ENCODE measurements at places on chromosomes 7 and 10. TPM values are rescaled to one million over a fixed set of nuclear protein-coding genes. Genes with fewer than 3 reads are reported as not detected.

LEP gene
- total RNA-seq: not detected

MMP21 gene
- not detected for total RNA-seq

TAS2R4 gene
- 2.1 TPM for total RNA-seq

KCNMA1 gene
- under 0.01 TPM for total RNA-seq

ZNF365 gene
- 0.25 TPM for total RNA-seq

SLC26A4 gene
- 0.81 TPM for total RNA-seq

NRP1 gene
- total RNA-seq: 165 TPM

EBLN1 gene
- total RNA-seq: not detected

IFIT3 gene
- 8.9 TPM for total RNA-seq

OR2A42 gene
- total RNA-seq: not detected

HOGA1 gene
- 0.16 TPM for total RNA-seq

STK31 gene
- total RNA-seq: 0.13 TPM
